ENCODE measurements at places on chromosomes 5 and 9.

DNA sequence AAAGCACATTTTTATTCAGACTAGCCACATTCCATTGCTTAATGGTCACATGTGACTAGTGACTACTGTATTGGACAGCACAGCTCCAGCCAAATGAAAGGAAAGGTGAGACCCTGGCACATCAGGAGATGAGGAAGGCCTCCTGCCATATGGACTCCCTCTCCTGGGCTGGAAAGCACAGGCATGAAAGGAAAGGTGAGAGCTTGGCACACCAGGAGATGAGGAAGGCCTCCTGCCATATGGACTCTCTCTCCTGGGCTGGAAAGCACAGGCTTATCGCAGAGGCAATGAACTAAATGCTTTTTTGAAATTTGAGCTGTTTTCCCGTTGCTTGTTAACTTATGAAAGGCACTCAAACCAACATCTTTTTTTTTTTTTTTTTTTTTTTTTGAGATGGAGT lies 144.8 kb upstream of the SLC12A2 start:
- no peak for DNase-seq

DNA sequence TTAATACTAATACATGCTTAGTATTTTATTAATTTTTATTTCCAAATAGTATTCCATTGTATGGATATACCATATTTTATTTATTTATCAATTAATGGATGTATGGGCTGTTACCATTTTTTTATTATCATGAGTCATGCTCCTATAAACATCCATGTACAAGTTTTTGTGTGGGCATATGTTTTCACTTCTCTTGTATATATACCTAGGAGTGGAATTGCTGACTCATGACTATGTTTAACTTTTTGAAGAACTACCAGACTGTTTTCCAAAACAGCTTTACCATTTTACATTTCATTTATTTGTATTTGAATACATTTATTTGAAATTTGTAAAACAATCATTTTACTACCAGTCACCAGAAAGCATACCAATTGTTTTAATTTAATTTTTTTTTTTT lies 14.1 kb upstream of the LRRC19 start:
- DNase-seq: no peak

DNA sequence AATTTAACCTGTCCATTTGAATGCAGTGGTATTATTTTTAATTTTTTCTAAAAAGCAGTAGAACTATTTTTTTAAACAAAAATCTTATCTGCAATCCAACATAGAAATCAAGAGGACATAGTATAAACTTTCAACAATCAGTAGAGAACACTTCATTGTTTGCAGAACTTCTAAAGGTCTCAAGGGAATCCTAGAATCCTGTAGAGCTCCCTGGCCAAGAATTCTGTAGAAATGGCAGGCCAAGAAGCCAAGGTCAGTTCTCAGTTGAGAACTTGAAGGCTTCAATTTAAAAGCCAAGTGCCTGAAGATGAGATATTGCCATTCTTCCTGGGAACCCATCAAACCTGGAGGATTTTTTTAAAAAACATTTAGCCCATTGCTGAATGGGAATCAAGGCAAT lies 199.2 kb upstream of the KLF4 start:
- no peak for DNase-seq

DNA sequence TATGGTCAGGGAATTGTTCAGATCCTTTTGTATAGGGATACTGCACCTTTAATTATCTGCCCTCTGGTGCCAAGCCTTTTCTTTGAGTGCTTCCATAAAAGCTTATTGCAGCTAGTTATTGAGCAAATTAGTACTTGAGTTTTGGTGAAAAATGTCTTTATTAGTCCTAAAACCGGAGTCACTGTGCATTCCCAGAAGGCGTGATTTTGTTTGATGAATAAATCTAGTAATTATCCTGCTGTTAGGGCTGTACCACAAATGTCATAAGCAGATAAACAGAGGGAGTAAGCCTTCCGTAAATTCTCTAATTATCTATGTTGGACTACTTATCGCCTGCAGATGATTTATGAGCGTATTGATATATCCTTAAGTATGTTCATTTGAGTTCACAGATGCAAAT lies 620.7 kb upstream of the ARRDC3 start:
- no peak for DNase-seq

GRCh38 chr9:110555551-110556331 lies 23.8 kb downstream of the SVEP1 start:
- DNase-seq: no peak

- no peak for DNase-seq
Measured at GRCh38 chr9:8186560-8186959, 387.0 kb upstream of the DMAC1 start.

- DNase-seq: no peak
Measured at GRCh38 chr5:97554977-97555643, 372.1 kb upstream of the RIOK2 start.

DNA sequence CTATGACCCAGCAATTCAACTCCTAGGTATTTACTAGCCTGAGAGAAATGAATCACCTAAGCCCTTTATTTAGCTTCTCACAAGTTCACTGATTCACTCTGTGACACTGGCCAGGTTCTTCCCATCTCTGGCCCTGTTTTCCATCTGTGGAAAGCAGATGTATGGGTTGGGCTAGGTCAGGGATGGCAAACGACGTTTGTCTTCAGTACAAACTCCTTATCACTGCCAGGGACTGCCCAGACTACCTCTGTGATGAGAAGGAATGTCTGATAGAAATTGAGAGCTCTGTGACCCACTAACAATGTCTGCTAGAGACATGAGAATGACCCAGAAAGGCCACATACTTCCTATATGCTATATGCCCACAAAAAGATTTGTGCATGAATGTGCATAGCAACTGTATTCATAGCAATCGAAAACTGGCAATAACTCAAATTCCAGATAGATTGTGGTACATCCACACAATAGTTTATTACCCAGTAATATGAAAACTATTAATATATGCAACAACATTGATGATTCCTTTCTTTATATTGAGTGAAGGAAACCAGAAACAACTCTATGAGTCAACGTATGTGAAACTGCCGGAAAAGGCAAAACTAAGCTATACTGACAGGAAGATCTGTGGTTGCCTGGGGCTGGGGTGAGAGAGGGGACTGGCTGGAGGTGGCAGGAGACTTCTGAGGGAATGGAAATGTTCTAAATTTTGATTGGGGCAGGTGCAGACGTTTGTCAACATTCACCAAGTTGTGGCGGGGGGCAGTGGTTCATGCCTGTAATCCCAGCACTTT lies 32.0 kb upstream of the ADAM19 start:
- no peak for DNase-seq

DNA sequence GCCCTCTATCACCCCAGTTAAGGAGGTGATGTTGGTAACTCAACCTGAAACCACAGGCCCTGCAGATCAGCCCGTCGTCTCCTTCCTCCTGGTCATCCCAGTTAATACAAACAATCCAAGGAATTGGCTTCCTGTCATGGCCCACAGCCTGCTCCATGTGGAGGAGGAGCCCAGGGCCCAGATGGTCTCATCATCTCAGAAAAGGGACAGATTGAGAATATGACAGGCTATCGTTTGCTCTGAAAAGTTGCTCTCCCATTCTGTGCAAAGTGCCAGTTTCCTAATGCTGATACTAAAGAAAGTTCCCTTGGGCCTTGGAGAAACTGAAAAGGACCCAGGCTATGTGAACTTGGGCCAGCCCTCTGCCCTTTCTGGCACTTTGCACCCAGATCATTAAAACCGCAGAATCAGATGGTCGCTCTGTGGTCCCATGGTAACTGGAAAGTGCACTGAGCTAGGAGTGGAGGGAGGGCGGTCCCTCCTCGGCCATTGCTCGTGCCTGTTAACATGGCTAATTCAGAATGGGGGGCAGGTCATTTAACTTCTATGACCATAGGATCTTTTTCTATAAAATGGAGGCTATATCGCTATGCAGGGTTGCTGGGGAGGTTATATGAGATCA lies 675 bp upstream of the SPAAR start:
- DNase-seq: no peak

Measured in H1 (cell line).